ENCODE measurements at places on chromosomes 11 and 22.

DNA sequence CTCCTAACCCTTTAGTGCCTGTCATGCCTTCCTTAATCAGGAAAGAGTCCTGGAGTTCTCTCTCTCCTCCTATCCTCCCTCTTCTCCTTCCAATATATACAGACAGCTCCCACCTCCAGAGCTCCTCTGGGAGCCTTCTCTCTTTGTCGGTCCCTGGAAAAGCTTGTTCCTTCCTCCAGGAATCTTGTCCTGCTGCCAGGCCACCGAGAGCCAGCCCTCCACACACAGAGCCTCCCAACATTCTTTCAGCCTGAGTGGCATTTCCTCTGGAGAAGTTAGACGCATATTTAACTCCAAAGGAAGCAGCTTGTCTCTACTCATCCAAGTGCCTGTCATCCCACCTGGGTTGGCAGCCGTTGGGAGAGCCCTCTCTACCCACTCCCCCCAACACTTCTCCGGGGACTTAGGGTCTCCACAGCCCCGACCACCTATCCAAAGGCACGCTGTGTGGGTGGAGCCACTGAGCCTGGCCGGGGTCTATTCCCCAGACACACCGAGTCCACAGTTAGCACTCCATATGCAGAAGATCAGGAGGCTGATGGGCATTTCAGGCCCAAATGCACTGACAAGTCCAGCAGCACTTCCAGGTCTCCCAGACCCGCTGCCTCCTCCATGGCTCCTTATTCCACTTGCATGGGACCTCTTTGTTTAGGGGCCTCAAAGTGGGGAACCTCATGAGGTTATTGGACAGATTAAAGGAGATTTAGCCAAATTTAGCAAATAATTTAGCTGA is 31.1 kb downstream of the DKK3 start:
- no peak for DNase-seq

DNA sequence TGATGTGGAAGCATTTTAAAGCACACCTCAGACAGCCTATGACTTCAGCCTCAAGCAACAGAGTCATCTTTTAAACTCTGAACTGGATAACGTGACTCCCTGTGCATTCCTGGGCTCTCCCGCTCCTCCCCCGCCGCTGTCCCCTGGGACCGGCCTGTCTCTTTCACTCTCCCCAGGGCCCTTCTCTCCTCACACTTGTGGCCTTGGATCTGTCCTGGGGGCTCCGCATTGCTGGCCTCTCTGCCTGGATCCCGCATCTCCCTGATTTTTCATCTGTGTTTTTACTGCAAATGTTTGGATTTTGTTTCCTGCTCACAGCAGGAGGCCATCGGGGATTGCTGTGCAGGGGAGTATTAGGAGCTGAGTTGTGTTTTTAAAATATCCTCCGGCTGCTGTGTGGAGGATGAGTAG is 15.4 kb downstream of the C11orf24 start:
- DNase-seq: no peak

DNA sequence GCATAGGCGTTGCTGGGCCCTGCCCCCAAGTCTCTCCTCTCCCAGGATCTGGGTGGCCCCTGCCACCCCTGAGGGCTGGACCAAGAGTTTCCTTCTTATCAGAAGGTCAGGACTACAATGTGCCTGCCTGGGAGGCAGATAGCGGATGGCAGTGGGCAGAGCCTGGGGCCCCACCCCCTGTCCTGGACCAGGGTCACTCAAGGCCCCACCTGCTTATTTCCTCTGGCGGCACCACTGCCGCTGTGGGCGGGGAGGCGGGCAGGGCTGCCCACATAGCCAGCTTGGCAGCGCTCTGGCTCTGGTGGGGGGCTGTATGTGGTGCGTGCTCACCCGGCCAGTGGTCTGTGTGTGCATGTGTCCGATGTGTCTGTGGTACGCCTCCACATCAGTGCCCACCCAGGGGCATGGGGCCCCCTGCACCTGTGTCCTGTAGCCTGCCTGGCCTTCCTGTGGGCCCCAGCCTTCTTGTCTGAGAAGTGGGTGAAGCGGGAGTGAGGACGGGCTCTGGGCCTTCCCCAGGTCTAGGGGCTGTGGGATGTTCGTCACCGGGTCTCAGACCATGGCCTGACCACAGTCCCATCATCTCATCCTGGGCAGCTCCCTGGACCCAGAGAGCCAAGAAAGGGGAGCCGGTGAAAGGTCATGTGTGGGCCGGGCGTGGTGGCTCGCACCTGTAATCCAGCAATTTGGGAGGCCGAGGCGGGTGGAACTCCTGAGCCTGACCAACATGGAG is 3.0 kb downstream of the GAS2L1 start:
- DNase-seq: no peak

GRCh38 chr11:1699771-1700170 is 2.8 kb downstream of the KRTAP5-6 start:
- DNase-seq: no peak

DNA sequence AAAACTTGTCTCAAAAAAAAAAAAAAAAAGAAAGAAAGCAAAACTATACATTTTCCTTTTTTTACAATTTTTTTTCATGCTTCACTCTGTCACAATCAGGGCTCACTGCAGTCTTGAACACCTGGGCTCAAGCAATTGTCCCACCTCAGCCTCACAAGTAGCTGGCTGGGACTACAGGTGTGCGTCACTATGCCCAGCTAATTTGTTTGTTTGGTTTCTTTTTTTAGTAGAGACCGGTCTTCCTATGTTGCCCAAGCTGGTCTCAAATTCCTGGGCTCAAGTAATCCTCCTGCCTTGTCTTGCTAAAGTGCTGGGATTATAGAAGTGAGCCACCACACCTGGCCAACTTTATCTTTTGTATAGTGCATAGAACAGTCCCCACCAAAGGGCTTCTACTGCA is 15.0 kb upstream of the CXCR5 start:
- no peak for DNase-seq

- DNase-seq: no peak
Measured at GRCh38 chr11:31337806-31338205, 31.7 kb downstream of the DCDC1 start.

- DNase-seq: peak; percentile 24
Measured at GRCh38 chr11:122637541-122637940, 18.0 kb upstream of the UBASH3B start.

DNA sequence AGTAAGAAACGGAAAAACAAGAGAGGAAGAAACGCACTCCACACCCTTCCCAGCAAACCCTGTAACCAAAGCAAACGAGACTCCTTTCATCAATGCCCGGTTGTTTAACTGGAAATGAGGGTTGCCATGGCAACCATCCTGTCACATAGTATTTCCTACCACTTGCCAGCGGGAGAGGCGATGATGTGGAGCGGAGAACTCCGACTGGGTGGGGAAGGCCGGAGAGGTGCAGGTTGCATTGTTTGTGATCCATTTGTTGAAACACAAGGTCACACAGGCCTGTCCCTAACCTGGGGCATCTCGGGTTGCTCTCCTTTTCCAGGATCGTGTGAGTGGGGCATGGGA is 609.9 kb downstream of the BUD13 start:
- no peak for DNase-seq

GRCh38 chr11:47270331-47271271 is 668 bp downstream of the MADD start:
- peak; percentile 26 for DNase-seq

DNA sequence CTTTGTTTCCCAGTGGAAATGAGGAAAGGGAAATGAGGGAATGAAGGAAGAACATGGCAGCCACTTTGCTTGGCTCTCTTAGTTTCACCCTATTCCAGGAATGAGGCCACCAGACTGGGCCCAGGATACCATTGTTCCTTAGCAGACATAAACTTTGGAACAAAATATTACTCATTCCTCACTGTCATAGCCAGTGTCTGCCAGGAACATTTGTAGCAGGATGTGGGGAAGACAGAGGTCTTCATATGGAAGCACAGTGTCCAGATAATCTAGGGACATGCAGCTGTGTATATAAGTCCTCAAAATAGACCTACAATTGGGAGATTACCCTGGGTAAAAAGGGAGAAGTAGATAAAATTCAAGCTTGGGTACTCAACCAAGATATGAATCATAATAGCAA is 15.2 kb upstream of the FUT4 start:
- no peak for DNase-seq

DNA sequence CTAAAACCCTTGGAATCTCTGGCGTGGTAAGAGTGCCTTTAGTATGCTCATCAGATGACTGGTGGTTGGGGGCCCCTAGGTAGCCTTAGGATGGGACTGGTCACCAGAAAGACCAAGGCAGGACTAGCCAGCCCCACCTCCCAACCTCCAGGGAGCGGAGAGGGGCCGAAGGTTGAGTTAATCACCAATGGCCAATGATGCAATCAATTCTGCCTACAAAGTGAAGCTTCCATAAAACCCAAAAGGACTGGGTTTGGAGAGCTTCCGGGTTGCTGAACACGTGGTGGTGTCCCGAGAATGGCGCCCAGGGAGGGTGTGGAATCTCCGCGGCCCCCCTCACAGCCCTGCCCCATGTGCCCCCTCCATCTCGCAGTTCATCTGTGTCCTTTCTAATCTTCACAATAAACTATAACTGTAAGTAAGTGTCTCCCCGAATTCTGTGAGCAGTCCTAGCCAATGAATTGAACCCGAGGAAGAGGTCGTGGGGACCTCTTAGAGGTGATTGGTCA is 66.4 kb upstream of the SLC22A12 start:
- DNase-seq: no peak

GRCh38 chr11:111540114-111540936 is at the start of gene LAYN:
TSS of gene LAYN (plus strand) at chr11:111540720. CDS start at chr11:111540844, 124 bp downstream.
- peak; percentile 48 for DNase-seq

DNA sequence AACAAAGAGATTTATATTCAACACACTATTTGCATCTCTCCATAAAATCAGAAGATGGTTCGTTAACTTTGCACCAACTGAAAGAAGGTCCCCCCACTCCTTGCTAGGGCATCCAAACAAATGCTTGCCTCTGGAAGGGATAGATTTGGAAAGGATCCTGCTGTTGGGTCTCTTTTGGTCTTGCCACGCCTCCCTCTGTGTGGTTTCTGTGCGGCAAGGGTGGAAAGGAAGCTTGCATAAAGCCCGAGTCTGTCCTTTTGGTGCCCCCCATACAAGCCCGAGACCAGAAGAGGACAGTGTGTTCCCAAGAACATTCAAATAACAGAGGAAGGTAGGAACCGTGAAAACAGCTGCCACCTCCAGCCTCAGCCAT is 15.1 kb downstream of the SCGB1A1 start:
- no peak for DNase-seq

- DNase-seq: no peak
Measured at GRCh38 chr11:34182921-34183685, 77.7 kb downstream of the NAT10 start.

GRCh38 chr11:108351468-108351867 is 115.9 kb downstream of the C11orf65 start:
- DNase-seq: no peak

- peak; percentile 36 for DNase-seq
Measured at GRCh38 chr22:30187529-30188407, 58.8 kb downstream of the LIF start.

GRCh38 chr11:109971184-109971523 is 122.0 kb upstream of the ZC3H12C start:
- no peak for DNase-seq

DNA sequence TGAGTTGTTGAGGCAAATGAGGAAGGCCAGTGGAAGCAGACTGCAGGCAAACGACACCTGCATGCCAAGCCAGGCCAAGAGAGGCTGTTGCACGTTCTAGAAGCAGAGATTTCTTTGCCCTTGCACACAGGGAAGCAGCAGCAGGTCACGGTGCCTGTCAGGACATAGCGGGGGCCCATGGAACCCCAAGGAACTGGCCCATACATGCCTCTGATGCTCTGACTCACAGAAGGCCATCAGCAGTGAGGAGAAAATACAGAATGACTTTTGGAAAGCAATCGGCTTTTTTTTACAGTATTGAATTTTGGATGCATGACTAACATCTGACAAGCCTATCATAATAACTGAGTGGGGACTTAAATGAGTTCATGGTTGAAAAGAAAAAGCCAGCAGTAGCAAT is 123.9 kb downstream of the MPPED1 start:
- no peak for DNase-seq

- DNase-seq: no peak
Measured at GRCh38 chr11:66809592-66809991, 33.6 kb upstream of the RCE1 start.

GRCh38 chr22:35840302-35840739 is 122.6 kb downstream of the APOL5 start:
- DNase-seq: peak; percentile 5

DNA sequence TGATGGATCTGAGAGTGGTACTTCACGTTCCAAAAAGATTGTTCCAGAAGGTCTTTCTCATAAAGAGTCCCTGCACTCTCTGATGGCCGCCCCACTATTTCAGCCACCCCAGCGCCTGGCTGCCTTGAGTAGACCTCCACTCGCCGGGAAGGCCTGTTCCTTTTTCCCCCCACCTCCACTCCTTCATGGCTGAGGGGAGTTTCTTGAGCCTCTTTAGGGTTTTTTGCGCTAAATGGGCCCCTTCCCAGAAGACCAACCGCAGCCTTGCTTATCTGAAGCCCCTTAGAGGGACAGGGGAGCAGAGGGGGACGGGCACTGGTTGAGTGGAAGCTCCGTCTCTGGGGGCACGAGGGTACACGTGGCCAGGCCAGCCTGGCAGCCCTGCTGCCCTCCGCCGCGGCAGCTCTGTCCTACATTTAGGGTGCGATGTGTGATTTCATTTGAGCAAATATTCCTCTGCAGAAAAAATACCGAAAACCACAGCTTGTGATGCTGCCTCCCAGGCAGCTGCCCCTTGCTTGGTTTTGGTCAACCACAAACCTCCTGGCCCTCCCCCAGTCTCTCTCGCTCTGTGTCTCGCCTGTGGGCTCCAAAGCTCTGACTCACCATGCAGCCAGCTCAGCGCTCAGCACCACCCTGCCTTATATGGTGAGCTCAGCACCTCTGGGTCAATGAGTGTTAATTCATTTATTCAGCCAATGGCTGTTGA is 88.7 kb downstream of the TP53I11 start:
- DNase-seq: peak; percentile 80

- DNase-seq: no peak
Measured at GRCh38 chr11:61963282-61964057, 4.0 kb downstream of the FTH1 start.

DNA sequence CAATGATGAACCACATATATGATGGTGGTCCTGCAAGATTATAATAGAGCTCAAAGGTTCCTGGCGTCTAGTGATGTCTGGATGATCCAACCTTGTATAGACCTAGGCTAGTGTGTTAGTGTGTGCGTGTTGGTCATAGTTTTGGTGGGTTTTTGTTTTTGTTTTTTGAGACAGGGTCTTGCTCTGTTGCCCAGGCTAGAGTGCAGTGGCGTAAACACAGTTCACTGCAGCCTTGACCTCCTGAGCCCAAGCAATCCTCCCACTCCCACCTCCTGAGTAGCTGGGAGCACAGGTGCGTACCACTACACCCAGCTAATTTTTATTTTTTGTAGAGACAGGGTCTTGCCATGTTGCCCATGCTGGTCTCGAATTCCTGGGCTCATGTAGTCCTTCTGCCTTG is 9.4 kb downstream of the CASTOR1 start:
- DNase-seq: no peak

GRCh38 chr11:134119094-134119493 is 50.2 kb downstream of the JAM3 start:
- DNase-seq: no peak

GRCh38 chr11:70912226-70912840 is 340.0 kb downstream of the SHANK2 start:
- DNase-seq: no peak
